Left ventricle myocardium inferior (tissue), 1 donor: ENCODE measurements at places on chromosomes 4 and X.

DNA sequence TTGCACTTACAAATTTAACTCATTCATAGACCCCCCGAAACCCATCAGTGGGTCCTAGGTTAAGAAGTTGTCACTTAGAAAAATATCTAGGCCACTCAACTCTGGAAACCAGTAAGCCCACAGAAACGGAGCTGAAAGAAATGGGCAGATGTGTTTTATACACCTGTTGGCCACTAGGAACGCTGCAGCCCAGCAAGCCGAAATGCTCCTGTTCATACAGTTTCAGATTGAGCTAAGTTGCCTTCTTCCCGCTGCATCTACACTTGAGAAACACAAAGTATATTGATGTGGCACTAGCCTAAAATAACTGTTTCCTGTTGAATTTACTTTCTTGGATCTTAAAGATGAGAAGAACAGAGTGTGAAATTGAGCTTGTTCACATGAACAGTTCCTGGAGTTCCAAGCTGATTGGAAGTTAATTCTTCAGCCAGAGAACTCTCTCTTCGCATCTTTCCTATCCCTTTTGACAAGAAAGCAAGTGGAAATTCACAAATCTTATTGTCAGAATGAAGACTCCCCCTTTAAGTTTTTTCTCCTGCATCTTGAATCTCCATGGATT, 174.1 kb downstream of the RBMX2 start:
- DNase-seq, result peak; percentile 15

GRCh38 chr4:100805538-100805937, 287.7 kb upstream of the EMCN start:
- no peak for DNase-seq

- DNase-seq, result no peak
Measured at GRCh38 chrX:135737366-135738071, 24.1 kb downstream of the CT45A1 start.

DNA sequence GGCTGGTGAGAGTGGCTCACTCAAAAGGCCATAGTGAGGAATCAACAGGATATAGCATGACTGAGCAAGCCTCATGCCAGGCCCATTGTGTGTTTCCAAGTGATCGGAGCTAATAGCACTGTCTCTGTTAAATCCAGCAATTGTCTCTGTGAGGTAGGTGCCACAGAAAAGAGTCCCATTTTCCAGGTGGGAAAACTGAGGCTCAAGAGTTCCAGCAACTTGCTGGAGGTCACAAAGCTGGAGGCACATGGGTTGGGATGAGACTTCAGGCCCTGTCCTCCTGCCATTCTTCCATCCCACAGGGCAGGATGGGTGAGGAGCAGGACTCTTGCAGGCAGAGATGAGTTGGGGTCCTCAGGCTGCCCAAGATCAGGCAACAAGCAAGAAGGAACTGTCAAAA, 1.1 kb upstream of the CYTL1 start:
- no peak for DNase-seq

DNA sequence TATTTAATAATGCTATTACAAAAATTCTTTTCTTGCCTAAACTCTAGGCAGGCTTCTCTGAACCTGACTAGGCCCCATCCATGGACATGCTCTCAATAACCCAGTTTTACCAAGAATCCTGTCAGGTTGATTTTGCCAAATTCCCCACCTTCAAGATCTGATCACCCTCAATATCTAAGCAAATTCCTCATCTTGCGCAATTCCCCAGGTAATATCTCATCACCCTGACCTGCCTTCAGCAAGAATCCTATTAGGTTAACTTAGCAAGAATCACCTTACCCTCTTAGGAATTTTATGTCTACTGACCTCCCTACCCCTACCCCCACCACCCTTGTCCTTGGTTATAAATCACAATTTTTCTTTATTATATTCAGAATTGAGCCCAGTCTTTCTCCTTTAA, 579.1 kb downstream of the C4orf33 start:
- no peak for DNase-seq

GRCh38 chr4:85701861-85702321, 226.9 kb downstream of the ARHGAP24 start:
- DNase-seq, result no peak

GRCh38 chr4:115453416-115453815, 340.0 kb upstream of the NDST4 start:
- no peak for DNase-seq

- DNase-seq, result no peak
Measured at GRCh38 chr4:11814758-11815157, 386.1 kb upstream of the HS3ST1 start.

GRCh38 chrX:13901354-13901753, 84.5 kb upstream of the GPM6B start:
- no peak for DNase-seq

GRCh38 chrX:120664081-120664480, 34.2 kb upstream of the C1GALT1C1 start:
- no peak for DNase-seq
